ENCODE measurements at places on chromosomes 2 and 18.

- no peak for DNase-seq
Observed at GRCh38 chr18:57743008-57743407, 60.1 kb downstream of the ATP8B1 start.

GRCh38 chr2:10076988-10077527, 3.2 kb downstream of the CYS1 start:
- DNase-seq = no peak

DNA sequence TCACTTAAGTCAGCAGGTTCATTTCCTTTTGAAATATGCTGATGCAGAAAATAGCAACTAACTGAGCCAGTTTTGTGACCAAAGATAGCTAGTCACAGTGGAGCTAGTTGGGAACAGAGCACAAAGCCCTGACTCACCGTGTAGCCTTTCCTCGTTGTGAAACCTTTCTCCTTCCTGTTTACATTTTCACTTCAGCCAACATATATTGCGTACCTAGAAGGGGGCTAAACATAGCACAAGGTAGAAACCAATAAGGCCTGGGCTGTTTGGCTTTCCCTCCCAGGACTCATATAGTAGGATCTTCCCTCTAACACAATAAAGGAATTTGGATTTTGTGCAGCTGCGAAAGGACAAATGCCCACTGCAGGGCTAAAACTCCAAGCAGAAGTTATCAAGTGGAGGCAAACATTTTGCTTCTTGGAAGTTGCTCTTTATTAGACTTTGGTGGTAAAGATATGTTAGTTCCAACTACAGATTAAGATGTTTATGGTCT, 24.5 kb upstream of the LPIN2 start:
- peak; percentile 75 for DNase-seq

- DNase-seq = no peak
Observed at GRCh38 chr2:40814616-40815015, 362.7 kb upstream of the SLC8A1 start.

GRCh38 chr18:11866764-11867163, 15.6 kb downstream of the CHMP1B start:
- no peak for DNase-seq

DNA sequence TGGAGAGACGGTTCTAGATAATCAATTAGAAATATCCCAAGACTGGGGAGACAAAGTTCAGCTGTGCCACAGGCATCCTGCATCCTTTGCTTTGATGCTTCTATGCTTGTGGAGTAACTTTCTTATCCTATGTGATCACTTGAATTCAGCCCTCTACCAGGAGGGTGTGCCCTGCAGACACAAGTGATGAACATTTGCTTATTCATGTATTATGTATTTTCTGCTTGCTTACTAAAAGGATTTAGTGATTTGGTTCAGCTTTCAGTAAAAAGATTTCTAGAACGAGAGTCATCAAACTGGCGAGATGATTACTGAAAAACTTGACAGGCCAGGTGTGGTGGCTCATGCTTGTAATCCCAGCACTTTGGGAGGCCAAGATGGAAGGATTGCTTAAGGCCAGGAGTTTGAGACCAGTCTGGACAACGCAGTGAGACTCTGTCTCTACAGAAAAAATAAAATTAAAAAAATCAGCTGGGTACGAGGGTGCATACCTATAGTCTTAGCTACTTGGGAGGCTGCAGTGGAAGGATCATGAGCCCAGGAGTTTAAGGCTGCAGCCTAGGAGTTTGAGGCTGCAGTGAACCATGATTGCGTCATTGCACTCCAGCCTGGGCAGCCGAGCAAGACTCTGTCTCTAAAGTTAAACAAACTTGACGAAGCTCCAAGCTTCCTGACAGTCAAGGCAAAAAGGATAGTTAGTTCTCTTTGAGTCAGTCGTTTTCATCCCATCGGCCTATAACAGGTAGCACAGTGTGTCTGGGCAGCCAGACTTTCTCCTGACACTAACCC, 13.3 kb downstream of the HK2 start:
- DNase-seq = no peak

DNA sequence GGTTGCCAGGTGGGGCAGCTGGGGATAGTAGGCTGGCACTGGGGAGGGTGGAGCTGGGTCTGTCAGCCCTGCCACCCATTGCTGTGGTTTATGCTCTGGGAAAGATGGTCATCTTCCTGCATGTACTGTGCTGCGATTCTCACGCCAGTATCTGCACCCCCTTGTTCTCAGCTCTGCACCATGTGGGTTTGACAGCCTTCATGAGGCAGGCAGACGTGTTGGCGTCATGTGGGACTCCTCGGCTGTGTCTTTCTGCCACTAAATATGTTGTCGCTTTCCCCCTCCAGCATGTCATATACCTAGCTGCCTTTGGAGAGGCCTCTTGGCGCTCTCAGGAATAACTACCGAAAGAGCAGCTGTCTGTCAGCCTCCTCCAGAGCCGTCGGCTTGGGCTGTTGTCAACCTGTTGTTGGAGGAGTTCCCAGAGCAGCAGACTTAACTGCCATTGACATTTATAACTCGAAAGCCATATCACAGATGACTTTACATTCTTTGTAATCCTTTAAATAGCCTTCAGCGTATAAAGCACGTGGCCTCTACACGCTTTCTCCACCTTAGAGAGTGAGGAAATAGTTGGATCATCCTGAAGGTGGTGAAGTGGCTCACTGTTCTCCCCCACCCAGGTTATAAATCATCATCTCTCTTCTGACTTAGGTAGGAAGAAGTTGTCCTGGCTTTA, 80.4 kb upstream of the MGAT5 start:
- no peak for DNase-seq

- no peak for DNase-seq
Observed at GRCh38 chr18:8983195-8983594, 119.3 kb upstream of the NDUFV2 start.

- DNase-seq = no peak
Observed at GRCh38 chr2:122486705-122487415, 731.4 kb downstream of the TSN start.

- no peak for DNase-seq
Observed at GRCh38 chr2:217979151-217979811, 23.5 kb downstream of the TNS1 start.

- DNase-seq = no peak
Observed at GRCh38 chr2:44928483-44929158, 12.9 kb upstream of the SIX3 start.

DNA sequence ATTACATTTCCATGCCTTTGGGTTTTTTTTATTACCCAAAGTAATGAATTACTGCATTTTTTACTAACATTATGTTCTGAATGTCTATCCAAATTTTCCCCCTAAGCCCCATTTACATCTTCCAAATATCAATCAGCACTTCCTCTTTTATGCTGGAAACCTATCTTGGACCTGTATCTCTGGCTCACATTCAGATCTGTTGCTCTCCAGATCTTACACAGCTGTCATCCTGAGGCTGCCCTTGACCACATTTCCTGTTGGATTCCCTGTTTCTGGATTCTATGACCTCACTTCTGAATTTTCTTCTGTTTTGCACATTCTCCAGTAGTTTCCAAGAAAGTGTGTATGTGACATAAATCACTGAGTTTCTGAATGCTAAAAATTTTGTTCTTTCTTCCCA, 146.7 kb downstream of the PDE1A start:
- no peak for DNase-seq

DNA sequence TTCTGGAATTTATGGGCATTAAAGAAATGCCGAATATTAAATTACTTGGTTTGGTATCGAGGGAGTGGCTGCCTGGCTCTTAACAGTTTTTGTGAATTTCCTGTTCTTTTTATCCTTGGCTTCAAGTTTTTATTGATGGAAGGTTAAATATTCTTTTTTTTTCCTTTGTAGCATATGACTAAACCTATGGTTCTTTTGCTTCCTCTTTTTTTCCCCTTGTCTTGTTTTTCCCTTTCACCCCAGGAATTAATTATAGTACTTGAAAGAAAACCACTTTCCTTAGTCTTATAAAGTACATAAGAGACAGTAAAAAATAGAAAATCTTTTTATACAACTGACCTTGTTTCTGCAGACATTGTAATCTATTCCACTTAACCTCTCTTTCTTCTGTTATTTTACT, 42.4 kb downstream of the MGAT5 start:
- DNase-seq = no peak

- DNase-seq = peak; percentile 12
Observed at GRCh38 chr2:42928692-42929545, 136.5 kb upstream of the HAAO start.

- DNase-seq = no peak
Observed at GRCh38 chr2:188903740-188904139, 70.4 kb upstream of the COL3A1 start.

GRCh38 chr2:10287761-10288160, 14.9 kb upstream of the HPCAL1 start:
- DNase-seq = no peak

GRCh38 chr2:157933160-157933920, 57.2 kb upstream of the ACVR1 start:
- DNase-seq = no peak

Data from activated CD4-positive, alpha-beta T cell treated with anti-CD3 and anti-CD28 coated beads, Interleukin-10, Interleukin-2, amounts not matched to agents 100 ng/mL and 50 ng/mL, durations not matched to agents 16 hours and 8 hours (primary cell).